ENCODE measurements at places on chromosomes 16 and 17.

DNA sequence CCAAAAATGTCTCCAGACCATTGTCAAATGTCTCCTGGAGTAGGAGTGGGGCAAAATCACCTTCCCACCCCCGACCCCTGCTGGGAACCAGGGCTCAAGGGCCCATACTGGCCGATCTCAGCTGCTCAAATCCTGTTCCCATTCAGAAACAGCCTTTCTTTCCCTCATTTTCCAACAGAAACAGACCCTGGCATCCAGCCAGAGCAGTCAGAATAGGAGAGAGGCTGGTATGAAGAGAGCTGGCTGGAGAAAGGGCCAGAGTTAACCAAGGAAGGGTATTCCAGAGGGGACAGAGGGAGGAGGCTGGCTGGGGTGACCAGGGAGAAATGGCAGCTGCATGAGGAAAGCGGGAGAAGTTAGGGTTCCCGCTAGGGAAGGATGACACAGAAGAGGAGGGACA lies 199.1 kb downstream of the XYLT1 start:
- peak; percentile 81 for DNase-seq

DNA sequence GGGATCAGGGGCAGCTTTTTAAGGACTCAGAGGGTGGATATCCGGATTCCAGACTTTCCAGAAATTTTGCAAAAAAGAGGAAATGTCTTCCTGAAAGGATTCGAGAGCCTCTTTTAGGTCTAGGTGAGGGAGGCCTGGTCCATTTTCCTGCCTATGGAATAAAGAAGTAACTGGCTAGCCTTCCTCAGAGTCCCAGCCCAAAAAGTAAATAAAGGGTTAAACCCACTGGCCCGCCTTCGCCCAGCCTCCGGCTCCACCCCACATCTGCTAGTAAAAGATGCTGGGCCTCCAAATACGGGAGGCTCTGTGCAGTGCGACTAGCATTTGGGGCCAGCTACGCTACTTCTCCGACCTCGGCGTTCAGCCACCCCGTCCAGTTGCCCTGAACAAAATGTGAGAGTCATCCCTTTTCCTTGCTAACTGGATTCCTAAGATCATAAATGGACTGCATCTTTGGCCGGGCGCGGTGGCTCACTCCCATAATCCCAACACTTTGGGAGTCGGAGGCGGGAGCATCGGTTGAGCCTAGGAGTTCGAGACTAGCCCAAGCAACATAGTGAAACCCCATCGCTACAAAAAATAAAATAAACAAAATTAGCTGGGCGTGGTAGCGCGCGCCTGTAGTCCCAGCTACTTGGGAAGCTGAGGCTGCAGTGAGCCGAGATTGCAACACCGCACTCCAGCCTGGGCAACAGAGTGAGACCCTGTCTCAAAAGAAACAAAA lies 824 bp upstream of the MPP2 start:
- peak; percentile 90 for DNase-seq

GRCh38 chr17:63495491-63495890 lies 18.6 kb downstream of the ACE start:
- DNase-seq, result peak; percentile 67

GRCh38 chr16:29995324-29995910 lies at the start of gene HIRIP3:
Gene HIRIP3, minus strand, starts transcription at chr16:29995617. Its CDS starts 12 bp downstream, at chr16:29995605.
- DNase-seq, result peak; percentile 94

- peak; percentile 65 for DNase-seq
Observed at GRCh38 chr16:87392821-87393679, 914 bp downstream of the MAP1LC3B start.

- DNase-seq, result no peak
Observed at GRCh38 chr17:57872536-57872935, 22.7 kb upstream of the MRPS23 start.

DNA sequence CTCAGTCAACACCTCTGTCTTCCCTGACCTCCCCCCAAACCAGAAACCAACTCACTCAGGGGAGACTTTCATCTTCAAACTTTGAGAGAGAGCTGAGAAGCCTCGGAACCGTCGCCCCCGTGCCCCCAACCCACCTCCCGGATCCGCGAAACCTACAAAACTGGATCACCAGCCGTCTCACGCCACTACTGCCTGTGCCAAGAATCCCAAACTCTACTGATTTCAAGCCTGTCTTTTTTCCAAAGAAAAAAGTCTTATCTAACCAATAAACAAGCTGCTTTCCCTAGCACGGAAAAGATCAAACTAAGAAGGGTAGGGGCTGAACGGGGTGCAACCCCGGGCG lies 2.0 kb downstream of the AXIN2 start:
- no peak for DNase-seq

DNA sequence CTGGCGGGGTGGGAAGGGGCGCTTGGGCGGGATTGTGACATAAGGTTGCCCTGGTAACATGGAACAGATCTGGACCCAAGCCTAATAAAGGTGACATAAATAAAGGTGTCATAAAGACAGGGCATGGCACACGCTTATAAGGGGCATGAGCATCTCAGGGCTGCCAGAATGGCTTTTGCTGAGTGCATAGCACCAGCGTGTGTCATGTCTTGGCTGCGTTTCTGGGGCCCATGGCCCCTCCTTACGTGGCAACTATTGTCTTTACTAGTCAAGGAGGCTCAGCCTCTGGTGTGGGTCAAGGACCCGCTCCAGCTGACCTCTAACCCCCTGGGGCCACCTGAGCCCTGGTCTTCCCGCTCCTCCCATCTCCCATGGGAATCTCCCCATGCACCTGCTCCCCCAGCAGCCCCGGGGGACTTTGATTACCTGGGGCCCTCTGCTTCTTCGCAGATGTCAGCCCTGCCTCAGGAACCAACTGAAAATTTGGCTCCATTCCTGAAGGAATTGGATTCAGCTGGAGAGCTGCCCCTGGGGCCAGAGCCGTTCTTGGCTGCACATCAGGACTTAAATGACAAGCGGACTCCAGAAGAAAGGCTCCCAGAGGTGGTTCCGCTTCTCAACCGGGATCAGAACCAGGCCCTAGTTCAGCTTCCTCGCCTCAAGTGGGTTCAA lies 13.9 kb downstream of the LRRC37B start:
- no peak for DNase-seq

DNA sequence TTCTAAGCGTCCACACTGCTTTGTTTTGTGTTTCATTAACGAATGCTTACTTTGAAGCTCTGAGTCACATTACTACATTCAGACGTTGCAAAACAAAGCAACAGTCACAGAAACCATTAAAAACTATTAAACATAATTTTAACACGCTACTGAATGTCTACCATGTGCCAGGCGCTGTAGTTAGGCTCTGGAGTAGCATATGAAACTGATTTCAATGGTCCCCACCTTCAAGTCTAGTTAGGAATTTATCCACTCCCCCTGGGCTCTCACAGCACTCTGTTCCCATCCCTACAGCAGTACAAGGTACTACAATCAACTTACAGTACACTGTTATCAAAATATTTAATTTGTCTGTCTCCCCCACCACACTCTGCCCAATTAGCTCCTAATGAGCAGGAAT lies 631 bp downstream of the UTP6 start:
- DNase-seq, result no peak

DNA sequence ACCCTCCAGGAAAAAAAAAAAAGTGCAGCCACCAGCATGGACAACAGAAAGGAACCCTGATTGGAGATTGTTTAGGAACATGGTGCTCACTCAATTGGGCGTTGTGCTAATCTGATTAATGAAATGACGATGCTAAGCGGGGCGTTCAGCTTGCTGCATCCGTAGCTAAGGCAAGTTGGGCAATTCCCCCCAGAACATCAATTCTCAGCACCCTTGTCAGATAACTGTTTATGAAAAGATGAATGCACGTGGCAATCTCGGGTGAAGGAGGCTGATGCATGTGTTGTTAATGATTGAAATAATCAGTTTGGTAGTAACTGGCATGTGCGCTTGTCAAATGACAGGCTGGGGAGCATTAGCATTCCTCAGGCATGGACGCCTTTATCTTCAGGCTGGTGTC lies 57.0 kb downstream of the HS3ST3A1 start:
- DNase-seq, result no peak

DNA sequence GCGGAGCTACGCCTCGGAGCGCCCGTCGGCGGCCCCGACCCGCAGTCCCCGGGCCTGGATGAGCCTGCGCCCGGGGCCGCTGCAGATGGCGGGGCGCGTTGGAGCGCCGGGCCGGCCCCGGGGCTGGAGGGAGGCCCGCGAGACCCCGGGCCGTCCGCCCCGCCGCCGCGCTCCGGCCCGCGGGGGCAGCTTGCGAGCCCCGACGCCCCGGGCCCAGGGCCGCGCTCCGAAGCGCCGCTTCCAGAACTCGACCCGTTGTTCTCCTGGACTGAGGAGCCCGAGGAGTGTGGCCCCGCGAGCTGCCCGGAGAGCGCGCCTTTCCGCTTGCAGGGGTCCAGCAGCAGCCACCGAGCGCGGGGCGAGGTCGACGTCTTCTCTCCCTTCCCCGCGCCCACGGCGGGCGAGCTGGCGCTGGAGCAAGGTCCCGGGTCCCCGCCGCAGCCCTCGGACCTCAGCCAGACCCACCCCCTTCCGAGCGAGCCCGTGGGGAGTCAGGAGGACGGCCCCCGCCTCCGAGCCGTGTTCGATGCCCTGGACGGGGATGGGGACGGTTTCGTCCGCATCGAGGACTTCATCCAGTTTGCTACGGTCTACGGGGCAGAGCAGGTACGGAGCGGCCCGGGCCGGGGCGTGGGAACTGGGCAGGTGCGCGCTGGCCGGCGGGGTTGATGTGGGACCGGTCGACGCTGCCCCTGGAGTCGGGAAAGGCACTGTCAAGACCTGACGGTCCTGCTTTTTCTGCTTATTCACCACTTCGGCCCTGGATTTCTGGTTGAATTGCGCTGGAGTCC lies 861 bp downstream of the RAB11FIP3 start:
- peak; percentile 26 for DNase-seq

- peak; percentile 68 for DNase-seq
Observed at GRCh38 chr17:42678951-42679491, 2.2 kb upstream of the PLEKHH3 start.

DNA sequence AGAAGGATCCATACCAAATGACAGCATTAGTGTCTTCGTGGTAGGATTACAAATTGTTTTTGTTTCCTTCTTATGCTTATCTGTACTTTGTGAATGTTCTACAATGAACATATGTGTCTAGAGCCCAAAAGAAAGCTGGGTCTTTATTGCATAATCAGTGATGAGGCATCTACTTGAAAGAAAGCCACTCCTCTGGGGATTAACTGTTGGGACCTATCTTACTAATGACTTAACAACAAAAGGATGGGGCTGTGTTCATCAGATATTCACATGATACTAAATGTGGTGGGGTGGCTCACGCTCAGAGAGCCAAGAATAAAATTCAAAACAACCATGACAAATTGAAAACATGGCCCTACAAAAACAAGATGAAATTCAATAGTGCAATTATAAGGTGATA lies 160.2 kb downstream of the RGS9 start:
- DNase-seq, result no peak

DNA sequence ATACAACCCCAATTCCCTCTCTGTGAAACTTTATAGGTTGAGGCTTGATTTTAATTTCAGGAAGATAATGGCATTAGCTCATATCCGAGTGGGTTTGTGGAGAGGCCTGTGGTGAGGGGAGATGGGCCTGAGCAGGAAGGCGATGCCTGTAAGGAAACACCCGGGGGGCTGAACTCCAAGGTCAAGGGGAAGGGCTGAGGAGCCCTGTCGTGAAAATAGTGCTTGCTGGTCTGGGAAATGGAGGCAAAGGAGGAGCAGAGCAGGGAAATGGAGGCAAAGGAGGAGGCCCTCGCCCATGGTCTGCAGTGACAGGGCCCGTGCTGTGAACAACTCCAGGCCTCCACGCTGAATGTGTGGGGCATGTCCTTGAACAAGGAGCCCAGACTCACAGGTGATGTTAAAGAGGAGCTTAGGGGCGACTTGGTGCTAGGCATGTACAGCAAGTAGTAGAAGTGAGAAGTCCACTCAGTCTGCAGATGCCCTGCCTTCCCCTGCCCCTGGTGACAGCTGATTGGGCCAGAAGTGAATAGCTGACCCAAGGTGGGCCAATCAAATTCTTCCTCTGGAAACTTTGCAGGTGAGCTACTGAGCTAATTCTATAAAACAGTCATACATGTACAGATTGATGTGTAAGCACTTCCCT lies 38.1 kb downstream of the MRPS23 start:
- no peak for DNase-seq

DNA sequence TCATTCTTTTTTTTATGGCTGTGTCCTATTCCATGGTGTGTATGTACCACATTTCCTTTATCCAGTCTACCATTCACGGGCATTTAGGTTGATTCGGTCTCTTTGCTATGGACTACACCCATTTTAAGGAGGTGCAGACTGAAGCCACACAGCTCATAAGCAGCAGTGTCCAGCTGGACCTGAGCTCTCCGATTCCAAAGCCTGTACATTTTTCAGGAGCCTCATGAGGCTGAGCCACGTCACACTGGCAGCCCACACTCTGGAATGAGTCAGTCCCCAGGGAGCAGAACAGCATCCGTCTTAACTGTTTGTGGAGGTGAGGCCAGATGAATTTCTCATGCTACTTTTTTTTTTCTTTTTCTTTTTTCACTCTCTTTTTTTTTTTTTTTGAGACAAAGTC lies 116.1 kb downstream of the C16orf95 start:
- no peak for DNase-seq

DNA sequence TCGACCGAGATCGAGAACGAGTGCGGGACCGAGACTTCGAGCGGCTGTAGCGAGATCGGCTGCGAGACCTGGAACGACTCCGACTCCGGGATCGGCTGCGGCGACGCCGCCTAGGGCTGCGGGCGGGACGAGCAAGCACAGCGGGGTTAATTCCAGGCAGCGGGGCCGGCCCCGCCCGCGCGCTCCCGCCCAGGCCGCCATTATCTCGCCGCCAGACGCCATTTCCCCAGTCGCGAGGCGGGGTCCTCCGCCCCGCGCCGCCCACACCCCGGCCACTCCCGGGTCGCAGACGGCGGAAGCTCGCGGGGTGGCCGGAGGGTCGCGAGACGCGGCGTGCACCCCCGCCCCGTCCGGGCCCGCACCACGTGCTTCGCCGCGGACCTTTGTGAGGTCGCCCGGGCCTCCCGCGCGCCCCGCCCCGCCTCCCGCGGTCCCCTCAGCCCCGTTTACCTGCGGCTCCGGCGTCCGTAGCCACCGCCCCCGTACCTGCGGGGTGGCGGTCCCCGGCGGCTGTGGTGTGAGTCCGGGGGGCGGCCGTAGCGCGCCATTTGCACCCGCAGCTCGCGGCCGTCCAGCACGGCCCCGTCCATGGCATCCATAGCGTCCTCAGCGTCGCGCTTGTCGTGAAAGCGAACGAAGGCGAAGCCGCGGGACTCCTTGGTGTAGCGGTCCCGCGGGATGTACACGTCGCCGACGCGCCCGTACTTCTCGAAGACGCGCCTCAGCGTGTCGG lies 616 bp downstream of the SRSF2 start:
- peak; percentile 87 for DNase-seq

Measured in tongue (tissue), 3 donors.